M059J (cell line): ENCODE measurements at places on chromosomes 1 and 21. TPM values are rescaled to one million over a fixed set of nuclear protein-coding genes. Genes with fewer than 3 reads are reported as not detected.

Gene FCGR3A
- not detected in 2 replicates for total RNA-seq

- DNase-seq, result peak; percentile 85
These were observed 682.4 kb upstream of the ADAMTS5 start for GRCh38 chr21:27649323-27649722.

- DNase-seq, result peak; percentile 66
These were observed 37.5 kb downstream of the ELAPOR1 start for GRCh38 chr1:109151146-109151990.

GRCh38 chr1:26003756-26004155, 5.9 kb upstream of the PAFAH2 start:
- DNase-seq, result no peak

DNA sequence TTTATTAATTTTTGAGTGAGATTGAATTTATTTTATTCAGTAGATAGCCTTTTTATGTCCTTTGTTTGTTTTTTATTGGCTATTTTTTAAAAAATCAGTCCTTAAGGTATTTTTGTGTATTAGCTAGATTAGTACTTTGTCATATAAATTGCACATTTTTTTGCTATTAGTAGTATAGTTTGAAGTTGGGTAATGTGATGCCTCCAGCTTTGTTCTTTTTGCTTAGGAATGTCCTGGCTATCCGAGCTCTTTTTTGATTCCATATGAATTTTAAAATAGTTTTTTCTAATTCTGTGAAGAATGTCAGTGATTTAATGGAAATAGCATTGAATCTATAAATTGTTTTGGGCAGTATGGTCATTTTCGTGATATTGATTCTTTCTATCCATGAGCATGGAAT, 80.4 kb downstream of the MAN1A2 start:
- no peak for DNase-seq

Gene OR6K3
- total RNA-seq, result not detected in 2 replicates

- DNase-seq, result peak; percentile 15
These were observed 36.5 kb upstream of the AGBL4 start for GRCh38 chr1:50060279-50060678.

Gene S100B
- total RNA-seq, result not detected in 2 replicates

- DNase-seq, result no peak
These were observed at the start of gene RUNX3 for GRCh38 chr1:24930260-24931145. Gene RUNX3 (minus strand): TSS chr1:24930276. CDS start chr1:24929868, 408 bp downstream.

DNA sequence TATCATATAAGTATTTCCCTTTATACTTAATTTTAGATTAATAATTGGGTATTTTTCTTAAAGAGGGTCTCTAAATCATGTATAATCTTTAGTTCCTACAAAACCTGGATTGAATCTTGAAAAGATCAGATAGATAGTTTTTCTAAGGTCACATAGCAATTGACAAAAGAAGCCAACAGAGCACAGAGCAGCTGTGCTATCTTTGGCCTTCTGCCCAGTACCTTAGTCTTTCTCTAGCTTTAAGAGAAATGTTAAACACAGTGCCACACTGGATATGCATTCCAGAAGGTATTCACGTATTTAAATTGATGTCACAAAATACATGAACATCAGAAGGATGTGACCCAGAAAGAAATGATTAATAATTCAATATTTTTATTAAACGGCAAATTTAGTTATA, 86.8 kb downstream of the C21orf91 start:
- peak; percentile 22 for DNase-seq

Gene SLC1A7
- 0.25 TPM in 1 of 2 replicates, not detected in the other for total RNA-seq

GRCh38 chr1:234608025-234608910, 1.7 kb downstream of the IRF2BP2 start:
- peak; percentile 96 for DNase-seq

Gene HSF2BP
- total RNA-seq, result 2.0 and 4.7 TPM in 2 replicates

- DNase-seq, result no peak
These were observed at the start of gene FAM163A for GRCh38 chr1:179742717-179743678. Gene FAM163A (plus strand): TSS chr1:179743291. CDS start chr1:179813098, 69,807 bp downstream.

Gene CAPN9
- total RNA-seq, result not detected in 2 replicates
